Stimulated activated CD8-positive, alpha-beta memory T cell treated with anti-CD3 and anti-CD28 coated beads, Interleukin-4, amount 100 ng/mL, for 4 hours (primary cell): ENCODE measurements at places on chromosomes 7 and 10.
A peak's percentile ranks its signal among the peaks of the same experiment; 100 is the strongest.

DNA sequence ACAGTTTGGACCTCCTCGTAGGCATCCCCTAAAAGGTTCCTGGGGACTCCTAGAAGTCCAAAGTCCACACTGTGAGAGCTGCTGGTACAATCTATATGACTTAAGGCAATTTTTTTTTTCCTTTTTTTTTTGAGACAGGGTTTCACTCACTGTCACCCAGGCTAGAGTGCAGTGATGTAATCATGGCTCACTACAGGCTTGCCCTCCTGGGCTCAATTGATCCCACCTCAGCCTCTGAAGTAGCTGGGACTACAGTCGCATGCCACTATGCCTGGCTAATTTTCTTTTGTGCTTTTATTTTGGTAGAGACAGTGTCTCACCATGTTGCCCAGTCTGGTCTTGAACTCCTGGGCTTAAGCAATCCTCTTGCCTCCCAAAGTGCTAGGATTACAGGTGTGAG, 4.6 kb upstream of the SPOCK2 start:
- no peak for DNase-seq

DNA sequence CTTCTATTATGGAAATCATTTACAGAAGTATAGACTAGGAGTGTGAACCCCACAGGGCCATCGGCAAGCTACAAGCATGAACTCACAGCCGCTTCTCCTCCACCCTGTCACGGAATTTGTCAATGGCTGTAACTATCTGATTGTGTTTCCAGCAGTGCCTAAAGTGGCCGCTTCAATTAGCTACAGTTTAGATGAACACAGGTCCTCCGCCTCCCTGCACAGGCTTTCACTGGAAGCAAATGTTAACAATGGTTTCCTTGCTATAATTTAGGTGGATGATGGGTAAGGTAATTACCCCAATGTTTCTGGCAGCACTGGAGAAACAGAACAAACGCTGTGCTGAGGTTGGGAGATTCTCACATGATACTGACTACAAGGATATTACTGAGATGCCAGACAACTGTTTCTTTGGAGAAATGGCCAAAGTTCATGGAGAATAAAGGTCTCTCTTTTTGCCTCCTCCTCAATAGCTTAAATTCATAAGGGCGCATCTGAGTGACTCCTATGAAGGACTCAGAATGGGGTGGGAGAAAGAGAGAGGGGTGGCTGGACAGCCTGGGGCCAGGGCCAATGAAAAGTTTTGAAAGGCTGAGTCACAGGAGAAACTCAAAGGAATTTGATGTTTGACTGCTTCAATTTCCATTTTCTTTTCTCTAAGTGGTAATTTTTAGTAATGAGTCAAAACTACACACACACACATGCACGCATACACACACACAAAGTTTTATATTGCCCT, 78.9 kb downstream of the SVIL start:
- DNase-seq = no peak

DNA sequence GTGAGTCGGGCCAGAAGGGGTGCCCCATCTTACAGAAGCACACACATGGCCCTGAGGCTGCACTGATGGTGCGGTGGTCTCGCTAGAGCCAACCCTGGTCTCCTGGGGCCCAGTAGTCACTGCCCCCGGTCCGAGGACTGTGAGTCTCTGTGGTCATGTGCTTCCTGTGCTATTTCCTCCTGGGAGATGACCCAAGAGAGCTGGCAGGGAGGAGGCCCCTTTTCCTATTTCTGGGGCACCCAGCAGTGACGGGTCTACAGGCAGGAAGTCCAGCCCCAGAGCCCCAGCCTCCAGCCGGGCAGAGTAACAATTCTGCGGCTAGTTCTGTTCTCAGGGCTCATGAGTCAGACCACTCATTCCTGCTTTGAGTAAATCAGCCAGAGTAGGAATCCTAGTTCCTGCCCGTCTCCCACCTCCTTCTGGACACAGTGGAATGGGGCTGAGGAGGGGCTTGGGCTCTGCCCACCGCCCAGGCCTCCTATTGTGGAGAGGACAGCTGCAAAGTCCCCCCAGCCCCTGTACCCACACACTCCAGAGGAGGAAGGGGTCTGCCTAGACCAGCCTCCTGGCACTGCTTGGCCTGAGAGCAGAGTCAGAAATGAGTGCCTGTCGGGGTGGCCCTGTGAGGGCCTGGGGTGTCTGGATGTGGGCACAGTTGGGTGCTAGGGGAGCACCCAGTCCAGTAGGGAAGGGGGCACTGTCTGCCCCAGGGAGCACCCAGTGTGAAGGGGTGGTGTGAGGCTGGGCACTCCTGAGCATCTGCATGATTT, 80.5 kb upstream of the PPIF start:
- no peak for DNase-seq

DNA sequence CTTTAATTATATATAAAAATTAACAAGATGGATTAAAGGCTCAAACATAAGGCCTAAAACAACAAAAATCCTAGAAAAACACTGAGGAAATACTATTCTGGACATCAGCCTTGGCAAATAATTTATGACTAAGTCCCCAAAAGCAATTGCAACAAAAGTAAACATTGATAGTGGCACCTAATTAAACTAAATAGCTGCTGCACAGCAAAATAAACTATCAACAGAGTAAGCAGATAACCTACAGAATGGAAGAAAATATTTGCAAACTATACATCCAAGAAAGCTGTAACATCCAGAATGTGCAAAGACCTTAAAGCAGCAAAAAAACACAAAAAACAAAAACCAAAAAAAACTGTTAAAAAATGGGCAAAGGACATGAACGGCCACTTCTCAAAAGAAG, 384.0 kb upstream of the SEMA3D start:
- DNase-seq = no peak

GRCh38 chr7:12686891-12687717, at the start of gene ARL4A:
ARL4A (plus strand) TSS chr7:12687633; CDS start chr7:12688255, 622 bp downstream.
- peak; percentile 82 for DNase-seq

DNA sequence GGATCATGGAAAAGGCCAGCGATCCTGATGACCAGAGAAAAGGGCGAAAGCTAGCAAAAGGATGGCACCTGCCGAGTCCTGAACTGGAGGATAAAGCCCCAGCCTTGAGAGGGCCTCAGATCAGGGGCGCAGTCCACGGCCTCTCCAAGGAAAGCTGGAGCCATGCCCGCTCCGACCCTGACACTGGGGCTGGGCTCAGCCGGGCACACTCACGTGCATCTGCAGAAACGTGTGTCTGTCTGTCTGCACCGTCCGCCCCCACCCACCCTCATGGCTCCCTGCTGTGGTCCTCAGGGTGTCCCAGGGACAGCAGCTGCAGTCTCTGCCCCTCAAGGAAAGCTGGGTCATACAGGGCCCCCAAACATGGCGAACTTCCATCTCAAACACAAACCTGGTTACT, 200.5 kb downstream of the TCERG1L start:
- DNase-seq = no peak

DNA sequence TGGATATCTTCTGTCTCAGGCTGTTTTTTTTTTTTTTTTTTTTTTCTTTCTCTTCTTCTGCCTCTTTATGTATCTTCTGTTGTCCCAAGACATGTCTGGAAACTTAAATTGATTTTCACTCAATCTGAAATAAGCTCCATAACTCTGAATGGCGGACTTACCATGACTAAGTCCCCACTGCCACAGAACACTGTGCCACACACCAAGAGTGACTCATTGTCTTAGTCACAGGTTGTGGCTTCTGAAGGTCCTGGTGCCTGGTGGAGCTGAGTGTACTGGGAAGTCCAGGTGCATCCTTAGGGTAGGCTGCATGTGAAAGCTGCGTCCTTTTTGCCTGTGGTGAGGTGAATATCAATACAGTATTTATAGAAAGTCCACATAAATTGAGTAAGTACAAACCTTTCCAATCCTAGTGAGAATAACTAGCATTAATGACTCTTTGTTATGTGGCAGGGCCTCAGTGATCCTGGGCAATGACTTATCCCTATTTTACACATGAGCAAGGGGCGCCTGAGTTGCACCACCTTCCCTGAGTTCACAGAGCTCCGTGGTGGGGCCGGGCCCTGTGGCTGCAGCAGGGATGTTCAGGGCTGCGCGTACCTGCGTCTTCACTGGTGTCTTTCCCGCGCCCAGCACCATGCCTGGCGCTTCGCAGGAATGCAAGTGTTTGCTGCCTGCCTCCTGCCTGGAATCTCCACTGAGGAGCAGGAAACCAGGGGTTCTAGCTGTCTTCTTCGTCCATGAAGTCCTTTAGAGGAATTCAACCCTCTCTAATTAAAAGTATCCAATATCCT, 4.3 kb downstream of the PFKP start:
- no peak for DNase-seq

DNA sequence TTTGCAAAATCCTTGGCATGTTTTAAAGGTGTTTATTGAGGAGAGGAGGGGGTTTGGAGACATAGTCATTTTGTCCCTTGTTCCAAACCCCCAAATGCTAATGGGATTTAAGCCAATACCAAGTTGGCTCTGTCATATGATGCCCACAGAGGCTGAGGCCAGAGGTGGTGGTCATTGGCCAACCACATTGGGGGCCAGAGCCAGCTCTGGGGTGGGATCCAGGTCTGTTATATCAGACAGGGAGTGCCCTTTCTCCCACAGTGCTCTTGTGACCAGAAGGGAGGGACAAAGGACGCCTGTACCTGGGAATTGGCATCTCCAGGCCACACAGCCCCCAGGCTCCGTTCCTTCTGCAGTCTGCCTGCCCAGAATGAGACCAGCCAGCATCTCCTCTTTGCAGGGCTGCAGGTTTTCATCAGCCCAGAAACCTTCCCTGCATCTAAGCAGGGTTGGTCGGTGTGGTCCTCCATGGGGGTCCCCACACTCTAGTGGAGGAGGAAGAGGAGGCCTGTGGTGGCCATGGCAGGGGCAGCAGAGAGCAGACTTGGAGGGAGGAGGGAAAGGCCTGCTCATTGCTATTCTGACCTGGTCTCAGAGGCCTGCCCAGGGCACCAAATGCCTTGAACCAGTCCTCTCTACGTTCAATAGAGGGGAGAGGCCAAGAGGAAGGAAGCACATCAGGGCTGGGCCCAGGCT, 17.9 kb downstream of the ADCYAP1R1 start:
- DNase-seq = no peak

DNA sequence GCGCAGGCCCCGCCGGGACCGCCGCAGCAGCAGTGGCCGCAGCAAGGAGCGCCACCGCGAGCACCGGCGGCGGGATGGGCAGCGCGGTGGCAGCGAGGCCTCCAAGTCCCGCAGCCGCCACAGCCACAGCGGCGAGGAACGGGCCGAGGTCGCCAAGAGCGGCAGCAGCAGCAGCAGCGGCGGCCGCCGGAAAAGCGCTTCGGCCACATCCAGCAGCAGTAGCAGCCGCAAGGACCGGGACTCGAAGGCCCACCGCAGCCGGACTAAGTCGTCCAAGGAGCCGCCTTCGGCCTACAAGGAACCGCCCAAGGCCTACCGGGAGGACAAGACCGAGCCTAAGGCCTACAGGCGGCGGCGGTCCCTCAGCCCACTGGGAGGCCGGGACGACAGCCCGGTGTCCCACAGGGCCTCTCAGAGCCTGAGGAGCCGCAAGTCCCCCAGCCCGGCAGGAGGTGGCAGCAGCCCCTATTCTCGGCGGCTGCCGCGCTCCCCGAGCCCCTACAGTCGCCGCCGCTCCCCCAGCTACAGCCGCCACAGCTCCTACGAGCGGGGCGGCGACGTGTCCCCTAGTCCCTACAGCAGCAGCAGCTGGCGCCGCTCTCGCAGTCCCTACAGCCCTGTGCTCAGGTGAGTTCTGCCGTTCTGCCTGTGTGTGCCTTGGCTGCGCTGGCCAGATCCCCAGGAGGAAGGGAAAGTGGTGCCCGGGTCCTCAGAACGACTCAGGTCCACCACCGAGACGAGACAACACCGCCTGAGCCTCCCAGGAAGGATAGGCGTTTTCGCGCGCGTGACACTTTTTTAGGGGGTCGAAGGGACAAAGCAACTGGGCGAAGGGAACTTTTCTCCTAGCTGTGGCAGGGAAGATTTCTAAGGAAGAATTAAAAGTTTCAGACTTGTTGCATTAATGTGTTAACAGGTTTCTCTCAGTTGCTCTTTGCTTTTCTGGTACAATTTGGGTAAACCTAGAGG, 1.5 kb downstream of the CDK13 start:
- peak; percentile 42 for DNase-seq

- DNase-seq = no peak
Measured at GRCh38 chr7:6258440-6259182, 13.8 kb downstream of the CYTH3 start.

DNA sequence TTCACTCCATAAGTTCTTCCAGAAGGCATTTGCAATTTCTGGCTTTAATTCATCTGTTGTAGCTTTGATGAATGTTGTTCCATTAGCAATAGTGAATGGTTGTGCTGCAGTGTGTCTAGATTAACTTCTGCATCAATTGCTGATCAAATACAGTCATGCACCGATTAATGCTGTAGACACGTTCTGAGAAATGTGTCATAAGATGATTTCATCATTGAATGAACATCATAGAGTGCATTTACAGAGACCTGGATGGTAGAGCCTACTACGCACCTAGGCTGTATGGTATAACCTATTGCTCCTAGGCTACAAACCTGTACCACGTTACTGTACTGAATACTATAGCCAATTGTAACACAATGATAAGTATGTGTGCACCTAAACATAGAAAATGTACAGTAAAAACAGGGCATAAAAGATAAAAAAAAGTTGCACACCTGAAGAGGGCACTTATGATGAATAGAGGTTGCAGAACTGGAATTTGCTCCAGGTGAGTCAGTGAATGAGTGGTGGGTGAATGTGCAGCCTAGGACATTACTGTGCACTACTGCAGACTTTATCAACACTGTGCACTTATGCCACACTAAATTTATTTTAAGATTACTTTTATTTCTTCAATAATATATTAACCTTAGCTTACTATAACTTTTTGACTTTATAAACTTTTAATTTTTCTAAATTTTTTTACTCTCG, 170.7 kb downstream of the HERPUD2 start:
- no peak for DNase-seq

DNA sequence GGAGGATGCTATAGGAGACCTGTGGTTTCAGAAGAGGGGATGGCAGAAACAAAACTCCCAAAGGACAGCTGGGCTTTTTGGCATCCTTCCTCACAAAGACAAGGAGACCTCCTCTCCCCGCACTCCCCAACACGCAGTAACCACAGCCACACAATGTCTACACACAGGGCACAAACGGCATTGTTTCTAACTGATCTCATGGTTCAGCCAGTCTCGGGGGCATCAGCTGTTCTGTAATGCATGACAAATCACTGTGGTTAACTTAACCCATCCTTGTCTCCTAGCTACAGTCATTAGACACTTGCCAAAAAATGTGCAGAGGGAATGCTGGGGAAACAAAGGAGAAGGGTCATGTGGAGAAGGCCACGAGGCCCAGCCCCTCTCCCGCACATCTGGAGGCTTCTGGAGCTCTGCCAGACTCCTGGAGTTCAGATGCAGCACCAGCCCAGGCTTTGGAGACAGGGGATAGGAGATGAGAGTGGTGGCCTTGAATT, 7.6 kb upstream of the ADAMTS14 start:
- no peak for DNase-seq

- no peak for DNase-seq
Measured at GRCh38 chr10:91762878-91763277, 35.3 kb upstream of the TNKS2 start.

GRCh38 chr7:77619314-77619713, 76.9 kb upstream of the RSBN1L start:
- DNase-seq = no peak

DNA sequence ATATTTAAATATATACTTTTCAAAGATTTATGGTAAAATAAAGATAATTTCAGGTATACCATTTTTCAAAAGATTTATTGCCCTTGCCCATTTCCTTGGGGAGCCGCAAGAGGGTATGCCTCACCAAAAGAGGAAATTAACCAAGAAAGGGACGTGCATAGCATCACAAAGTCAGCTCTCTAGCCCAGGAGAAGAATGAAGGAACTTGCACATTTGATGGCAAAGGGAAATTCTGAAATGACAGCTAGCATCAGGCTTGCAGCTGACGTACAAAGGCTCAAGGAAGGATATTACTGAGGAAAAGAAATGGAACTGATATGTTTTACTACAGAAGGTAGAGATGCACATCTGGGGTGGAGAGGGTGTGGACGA, 93.6 kb upstream of the RSU1 start:
- DNase-seq = no peak

- DNase-seq = no peak
Measured at GRCh38 chr7:21299766-21300165, 128.1 kb upstream of the SP4 start.
